ENCODE measurements at places on chromosomes 5 and 9. TPM values are rescaled to one million over a fixed set of nuclear protein-coding genes. Genes with fewer than 3 reads are reported as not detected.

Gene ACTBL2
- total RNA-seq = not detected

Gene GGTA1
- 2.4 TPM for total RNA-seq

Gene ARHGEF28
- total RNA-seq = 28.3 TPM

Gene PCDHA9
- 0.14 TPM for total RNA-seq

Gene GDNF
- 1.3 TPM for total RNA-seq

Gene WDR38
- not detected for total RNA-seq

Gene TAF7
- 59.3 TPM for total RNA-seq

- H3K36me3 ChIP-seq = no peaks in the 10 kb centered on the region
- H3K27me3 ChIP-seq = no peaks in the 10 kb centered on the region
- no peak for DNase-seq
- H3K4me1 ChIP-seq = peaks cover 4% of the 10 kb centered on the region
- H3K27ac ChIP-seq = no peak overlapping the region
Measured at GRCh38 chr5:137621861-137622823, 113.7 kb downstream of the KLHL3 start.

DNA sequence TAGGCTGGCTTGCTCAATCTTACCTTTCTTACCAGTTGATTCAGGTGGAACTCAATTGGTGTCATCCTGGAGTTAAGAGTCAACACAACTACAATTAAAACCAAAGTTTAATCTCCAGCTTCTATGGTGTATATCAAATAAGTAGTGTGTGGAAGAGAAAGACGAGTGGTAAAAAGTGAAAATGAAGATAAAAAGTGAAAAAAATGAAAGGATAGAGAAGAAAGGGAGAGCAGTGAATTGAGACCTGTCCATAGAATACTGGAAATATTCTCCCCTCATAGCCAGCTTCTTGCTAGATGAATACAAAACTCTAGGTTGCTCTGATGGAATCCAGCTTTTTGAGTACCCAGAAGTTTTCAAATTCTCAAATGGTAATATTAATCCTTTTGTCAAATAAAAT is 76.4 kb downstream of the MEGF10 start:
- no peak for DNase-seq
- no peaks in the 10 kb centered on the region for H3K36me3 ChIP-seq
- H3K4me3 ChIP-seq = no peak overlapping the region

DNA sequence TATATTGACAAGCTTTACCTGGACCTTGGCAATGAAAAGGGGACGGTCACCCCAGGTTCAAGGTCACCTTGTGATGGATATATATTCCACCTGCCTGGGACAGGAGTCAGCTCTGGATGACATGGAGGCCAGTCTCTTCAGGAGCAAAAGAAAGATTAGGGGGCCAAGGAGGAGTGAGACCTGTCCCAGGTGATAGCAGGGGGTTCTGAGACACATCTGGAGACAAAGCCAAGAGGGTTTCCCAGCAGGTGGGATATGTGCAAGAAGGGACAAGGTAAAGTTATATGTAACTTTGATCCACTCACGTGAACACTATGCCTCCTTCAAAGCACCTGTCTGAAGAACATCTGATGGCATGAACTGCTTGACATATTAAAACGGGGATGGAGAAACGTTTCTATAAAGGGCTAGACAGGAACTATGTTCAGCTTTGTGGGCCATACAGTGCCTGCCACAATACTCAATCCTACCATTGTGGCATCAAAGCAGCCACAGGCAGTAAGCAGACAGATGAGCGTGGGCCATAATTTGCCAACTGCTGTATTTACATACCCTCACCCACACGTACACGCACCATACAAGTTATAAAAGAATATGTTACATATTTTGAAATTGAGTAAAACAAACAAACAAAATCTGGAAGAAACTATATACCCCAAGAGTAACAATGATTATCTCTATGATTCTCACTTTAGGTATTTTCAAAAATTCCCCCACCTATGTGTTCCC is 62.9 kb upstream of the ZNF622 start:
- no peak overlapping the region for H3K4me3 ChIP-seq
- H3K36me3 ChIP-seq = no peaks in the 10 kb centered on the region
- no peaks in the 10 kb centered on the region for H3K4me1 ChIP-seq
- no peak for DNase-seq
- no peaks in the 10 kb centered on the region for H3K27me3 ChIP-seq
- no peak overlapping the region for H3K27ac ChIP-seq

- no peaks in the 10 kb centered on the region for H3K27me3 ChIP-seq
- no peak overlapping the region for H3K4me3 ChIP-seq
- H3K4me1 ChIP-seq = no peaks in the 10 kb centered on the region
- no peak overlapping the region for H3K27ac ChIP-seq
- no peaks in the 10 kb centered on the region for H3K36me3 ChIP-seq
Measured at GRCh38 chr5:180636403-180637075, 12.9 kb downstream of the FLT4 start.

DNA sequence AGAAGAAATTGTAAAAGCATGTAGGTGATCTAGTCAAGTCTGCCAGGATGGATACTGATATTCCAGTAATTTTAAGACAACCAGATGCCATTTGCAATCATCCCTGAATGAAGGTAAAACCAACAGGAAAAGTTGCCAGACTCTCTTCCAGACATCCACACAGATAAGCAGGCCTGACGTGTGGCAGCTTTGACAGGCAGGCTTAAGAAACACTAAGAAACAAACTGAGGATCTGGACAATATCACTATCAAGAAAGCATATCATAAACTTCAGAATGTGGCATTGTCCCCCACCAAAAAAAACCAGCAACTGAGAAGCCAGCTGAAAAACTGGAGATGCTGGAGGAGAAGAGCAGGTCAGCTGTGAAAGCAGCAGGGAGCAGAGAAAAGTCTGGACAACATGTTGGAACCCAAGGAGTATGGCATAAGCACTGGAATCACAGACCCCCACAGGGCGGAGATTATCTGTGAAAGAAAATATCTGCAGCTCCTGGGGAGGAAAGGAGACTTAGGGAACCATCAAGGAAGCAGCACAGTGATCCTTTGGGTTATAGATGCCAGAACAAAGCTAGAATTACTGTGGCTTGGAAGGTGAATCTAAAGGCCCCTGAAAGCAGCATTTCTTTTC is 307.0 kb downstream of the CWC27 start:
- no peak overlapping the region for H3K4me3 ChIP-seq
- H3K27ac ChIP-seq = no peak overlapping the region
- no peaks in the 10 kb centered on the region for H3K36me3 ChIP-seq

- no peaks in the 10 kb centered on the region for H3K27me3 ChIP-seq
- H3K4me1 ChIP-seq = no peaks in the 10 kb centered on the region
- H3K27ac ChIP-seq = no peak overlapping the region
- H3K4me3 ChIP-seq = no peak overlapping the region
- DNase-seq = no peak
Measured at GRCh38 chr9:134812343-134812673, 68.3 kb upstream of the FCN2 start.

- H3K4me3 ChIP-seq = no peak overlapping the region
- no peaks in the 10 kb centered on the region for H3K36me3 ChIP-seq
- H3K27ac ChIP-seq = no peak overlapping the region
Measured at GRCh38 chr9:76624391-76625048, 139.7 kb upstream of the PCA3 start.

Measured in prostate gland (tissue), 2 donors.